Lung microvascular endothelial cell (primary cell): ENCODE measurements at places on chromosomes 1 and 21. TPM values are rescaled to one million over a fixed set of nuclear protein-coding genes. Genes with fewer than 3 reads are reported as not detected.

ESRRG gene
- not detected in 2 replicates for total RNA-seq

AMPD1 gene
- total RNA-seq = not detected in 2 replicates

GUCA2A gene
- total RNA-seq = not detected in 2 replicates

ITGB2 gene
- total RNA-seq = 0.20 and 0.22 TPM in 2 replicates

IKBKE gene
- total RNA-seq = 11.1 and 18.3 TPM in 2 replicates

TTLL10 gene
- not detected in 2 replicates for total RNA-seq
